ENCODE measurements at places on chromosomes 7 and 10.

GRCh38 chr10:12934777-12935176 lies 66.7 kb downstream of the CCDC3 start:
- no peak for DNase-seq

GRCh38 chr7:115476671-115477181 lies 553.8 kb downstream of the TFEC start:
- DNase-seq: no peak

DNA sequence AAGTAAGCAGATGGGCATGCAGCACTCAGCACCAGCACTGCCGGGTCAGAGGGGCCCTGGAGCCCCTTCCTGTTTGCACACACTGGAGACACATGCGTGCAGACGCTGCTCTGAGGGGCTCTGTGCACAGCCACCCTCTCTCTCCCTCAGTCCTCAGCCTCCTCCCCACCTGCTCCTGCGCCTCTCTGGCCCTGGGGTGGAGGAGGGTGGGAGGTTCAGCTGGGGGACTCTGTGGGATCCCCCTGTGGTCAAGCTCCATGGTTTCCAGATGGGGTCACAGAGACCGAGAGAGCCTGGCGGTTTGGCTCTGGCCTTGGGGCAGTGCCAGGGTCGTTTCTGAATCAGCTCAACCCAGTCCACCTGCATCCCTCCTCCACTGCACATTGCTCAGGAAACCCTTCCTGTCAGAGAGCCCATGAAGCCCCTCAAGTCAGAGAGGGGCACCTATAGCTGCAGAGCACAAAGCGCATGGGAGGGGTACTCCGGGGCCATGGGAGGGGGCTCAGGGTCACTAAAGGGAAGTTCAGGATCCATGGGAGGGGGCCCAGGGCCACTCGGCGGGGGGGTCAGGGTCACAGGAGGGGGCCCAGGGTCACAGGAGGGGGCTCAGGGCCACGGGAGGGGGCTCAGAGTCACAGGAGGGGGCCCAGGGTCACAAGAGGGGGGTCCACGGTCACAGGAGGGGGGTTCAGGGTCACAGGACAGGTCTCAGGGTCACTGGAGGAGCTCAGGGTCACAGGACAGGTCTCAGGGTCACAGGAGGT lies 161.7 kb downstream of the ADARB2 start:
- no peak for DNase-seq

DNA sequence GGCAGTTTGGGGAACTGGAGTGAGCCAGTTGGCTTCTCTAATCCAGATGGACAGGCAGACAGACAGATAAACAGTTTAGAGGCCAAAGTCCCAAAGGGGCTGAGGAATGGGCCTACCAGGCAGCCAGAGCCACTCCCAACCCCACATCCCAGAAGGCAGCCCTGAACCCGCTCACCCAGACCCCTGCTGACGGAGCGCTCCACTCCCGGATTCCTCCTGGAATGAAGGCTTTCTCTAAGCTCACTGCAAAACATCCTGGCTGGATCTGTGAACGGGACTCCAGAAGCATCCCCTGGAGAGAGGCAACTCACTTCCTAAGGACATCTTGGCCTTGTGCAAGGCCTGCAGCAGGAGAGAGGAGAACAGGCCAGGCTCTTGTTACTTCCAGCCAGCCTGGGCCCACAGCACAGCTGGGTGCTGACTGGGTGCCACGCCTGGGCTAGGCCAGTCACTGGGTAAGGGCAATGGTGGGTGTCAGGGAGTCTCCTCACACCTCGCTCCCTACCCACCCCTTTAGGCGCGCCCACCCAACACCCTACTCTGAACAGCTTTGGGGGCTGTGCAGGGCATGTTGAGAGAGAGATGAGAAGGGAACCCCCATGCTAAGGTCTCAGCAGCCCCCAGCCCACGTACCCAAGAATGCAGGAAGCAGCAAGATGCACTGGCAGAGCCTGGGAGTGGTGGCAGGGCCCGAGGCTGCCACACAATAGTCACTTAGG lies 168.6 kb upstream of the ZMIZ1 start:
- DNase-seq: no peak

- DNase-seq: no peak
These were observed 147.2 kb downstream of the MAPK8 start for GRCh38 chr10:48453451-48454301.

DNA sequence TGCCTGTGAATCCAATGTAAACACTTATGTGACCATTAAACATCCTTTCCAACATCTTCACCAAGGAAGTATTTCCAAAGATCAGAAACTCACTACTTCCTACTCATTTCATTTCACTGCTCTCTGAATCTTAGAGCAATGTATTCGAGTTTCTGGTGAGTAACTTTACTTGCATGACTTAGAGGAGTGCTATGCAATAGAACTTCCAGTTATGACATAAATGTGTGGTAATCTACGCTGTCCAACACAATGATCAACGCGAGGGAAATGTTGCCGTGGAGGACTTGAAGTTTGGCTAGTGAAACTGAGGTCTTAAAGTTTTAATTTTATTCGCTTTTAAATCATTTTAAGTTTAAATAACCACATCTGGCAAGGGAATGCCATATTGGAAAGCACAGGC lies 1326.3 kb downstream of the XPNPEP1 start:
- DNase-seq: no peak

DNA sequence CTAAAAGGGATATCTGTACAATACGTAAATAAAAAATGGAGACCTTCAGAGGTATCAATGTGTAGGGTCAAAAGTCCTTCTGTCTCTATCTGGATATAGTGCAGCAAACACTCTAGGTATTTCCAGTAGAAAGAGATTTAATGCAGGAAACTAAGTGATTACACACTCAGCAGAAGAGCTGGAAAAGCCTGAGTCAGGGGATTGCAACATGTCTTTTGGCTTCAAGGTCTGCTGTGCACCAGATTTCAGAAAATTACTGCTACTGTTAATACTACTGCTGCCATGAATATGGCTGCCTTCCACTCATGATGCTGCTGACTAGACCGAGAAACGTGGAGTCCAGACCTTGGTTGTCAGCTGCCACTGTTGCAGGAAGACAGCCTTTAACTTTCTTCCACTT lies 94.9 kb upstream of the DLX6 start:
- DNase-seq: no peak
